ENCODE measurements at places on chromosomes 7 and 10.
A peak's percentile ranks its signal among the peaks of the same experiment; 100 is the strongest.

GRCh38 chr10:78736926-78737630 is 331.7 kb upstream of the ZMIZ1 start:
- no peak for DNase-seq

GRCh38 chr7:121186746-121187145 is 142.1 kb upstream of the WNT16 start:
- DNase-seq, result no peak

GRCh38 chr10:5484205-5484604 is 15.2 kb downstream of the CALML5 start:
- no peak for DNase-seq

- no peak for DNase-seq
Measured at GRCh38 chr10:101393378-101393777, 39.4 kb downstream of the BTRC start.

- DNase-seq, result no peak
Measured at GRCh38 chr7:88759230-88760135, at the start of gene ZNF804B. Gene ZNF804B (plus strand): TSS chr7:88759700. CDS start chr7:88759977, 277 bp downstream.

- DNase-seq, result no peak
Measured at GRCh38 chr7:12728192-12728538, 40.7 kb downstream of the ARL4A start.

DNA sequence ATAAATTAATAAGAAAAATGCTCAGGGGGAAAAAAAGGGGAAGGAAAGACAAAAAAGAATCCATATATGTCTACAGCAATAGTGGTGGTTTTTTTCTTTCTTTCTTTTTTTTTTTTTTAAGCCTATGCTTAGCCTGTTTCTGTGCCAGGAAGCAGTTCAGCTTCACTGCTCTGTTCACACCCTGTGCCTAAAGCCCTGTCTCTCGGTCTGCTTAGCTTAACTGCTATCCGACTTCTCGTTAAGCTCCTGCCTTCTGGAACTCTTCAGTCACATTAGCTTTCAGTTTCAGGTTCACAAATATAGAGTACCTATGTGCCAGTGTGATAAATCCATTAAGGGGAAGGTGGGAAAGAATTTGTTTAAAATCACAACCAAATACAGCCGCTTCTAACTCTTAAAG is 26.5 kb upstream of the NRG3 start:
- no peak for DNase-seq

- DNase-seq, result no peak
Measured at GRCh38 chr10:100645613-100646392, 99.6 kb upstream of the PAX2 start.

DNA sequence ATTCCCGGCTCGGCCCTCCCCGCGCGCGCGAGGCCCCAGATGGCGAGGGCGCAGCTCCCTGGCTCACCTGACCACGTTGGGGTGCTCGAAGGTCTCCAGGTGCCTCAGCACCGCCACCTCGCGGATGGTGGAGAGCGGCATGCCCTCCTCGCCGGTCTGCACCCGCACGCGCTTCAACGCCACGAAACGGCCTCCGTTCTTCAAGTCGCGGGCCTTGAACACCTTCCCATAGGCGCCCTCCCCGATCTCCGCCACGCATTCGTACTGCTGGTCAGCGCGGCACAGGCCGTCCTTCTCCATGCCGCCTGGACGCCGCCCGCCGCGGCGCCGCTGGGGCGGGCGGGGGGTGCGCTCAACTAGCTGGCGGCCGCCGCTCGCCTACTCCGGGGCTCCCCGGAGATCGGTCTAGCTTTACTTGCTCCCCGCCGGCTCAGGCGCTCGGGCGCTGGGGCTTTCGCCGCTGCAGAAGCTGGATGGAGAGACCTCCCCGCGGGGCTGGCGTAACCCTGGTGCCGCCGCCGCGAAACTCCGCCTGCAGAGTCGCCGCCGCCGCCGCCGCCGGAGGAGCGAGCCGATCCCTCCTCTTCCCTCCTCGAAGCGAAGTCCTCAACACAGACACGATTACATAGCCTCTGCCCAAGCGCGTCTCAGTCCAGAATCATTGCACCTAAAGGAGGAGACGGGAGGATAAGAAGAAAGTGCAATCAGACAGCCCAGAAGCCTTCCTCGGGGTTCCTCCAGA is 3.2 kb downstream of the CDK6 start:
- peak; percentile 83 for DNase-seq
